Common myeloid progenitor, CD34-positive (primary cell): ENCODE measurements at places on chromosomes 3 and 15.

DNA sequence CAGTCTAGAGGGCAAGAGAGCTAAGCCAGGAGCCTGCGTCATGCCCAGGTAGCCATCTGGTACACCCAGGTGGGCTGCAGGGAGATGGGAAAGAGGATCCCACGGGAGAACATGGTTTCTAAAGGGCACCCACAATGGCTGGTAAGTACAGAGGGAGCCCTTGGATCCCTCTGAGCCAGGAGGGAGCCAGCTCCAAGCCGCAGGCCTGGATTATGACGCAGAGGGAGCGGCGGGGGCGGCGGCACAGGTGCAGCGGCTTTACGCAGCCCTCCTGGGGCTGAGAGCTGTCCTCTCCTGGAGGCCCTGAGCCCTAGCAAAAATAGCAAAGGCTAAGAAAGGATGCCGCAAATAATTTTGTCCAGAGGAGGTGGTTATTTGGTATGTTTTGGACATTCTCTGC is 2.8 kb downstream of the CAV3 start:
- no peak for DNase-seq

DNA sequence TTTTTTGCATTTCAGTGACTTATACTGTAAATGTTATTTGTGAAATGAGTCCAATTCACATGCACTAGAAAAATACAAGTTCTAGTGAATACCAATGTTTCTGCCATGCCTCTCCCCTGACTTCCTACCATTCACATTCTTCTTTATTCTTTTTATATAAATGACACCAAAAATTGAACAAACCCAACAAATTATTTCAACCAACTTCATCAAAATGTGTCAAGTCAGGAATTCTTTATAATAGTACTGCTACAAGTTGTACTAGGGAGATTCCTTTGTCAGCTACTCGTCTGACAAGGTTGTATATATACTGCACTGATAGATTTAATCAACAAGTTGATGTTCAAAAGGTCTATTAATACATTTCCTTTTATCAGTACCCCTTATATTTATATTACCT is 3.0 kb downstream of the TBL1XR1 start:
- DNase-seq = no peak

- DNase-seq = no peak
These were observed 45.4 kb upstream of the PARL start for GRCh38 chr3:183930086-183930485.

GRCh38 chr3:140588558-140588957 is 89.3 kb upstream of the TRIM42 start:
- no peak for DNase-seq

DNA sequence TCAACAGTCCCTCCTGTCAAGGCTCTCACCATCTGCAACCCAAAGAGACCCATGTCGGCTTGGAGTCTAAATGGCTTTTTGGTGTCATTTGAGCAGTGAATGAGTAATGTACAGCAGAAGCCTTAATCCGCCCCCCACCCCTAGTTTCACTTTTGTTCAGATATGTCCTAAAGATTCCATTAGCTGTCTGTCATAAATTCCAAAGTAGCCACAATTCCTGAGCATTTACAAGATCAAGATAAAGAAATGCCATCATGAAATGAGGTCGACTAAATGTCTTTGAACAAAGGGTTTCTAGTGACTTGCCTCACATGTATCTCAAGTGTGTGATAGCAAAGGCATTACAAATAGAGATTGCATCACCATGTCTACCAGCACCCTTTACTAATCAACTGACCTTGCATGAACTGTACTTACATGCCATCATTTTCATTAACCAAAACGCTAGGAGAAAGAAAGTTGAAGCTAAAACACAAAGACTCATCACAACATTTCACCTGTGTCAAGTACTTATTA is 123.8 kb upstream of the PHLDB2 start:
- DNase-seq = no peak

DNA sequence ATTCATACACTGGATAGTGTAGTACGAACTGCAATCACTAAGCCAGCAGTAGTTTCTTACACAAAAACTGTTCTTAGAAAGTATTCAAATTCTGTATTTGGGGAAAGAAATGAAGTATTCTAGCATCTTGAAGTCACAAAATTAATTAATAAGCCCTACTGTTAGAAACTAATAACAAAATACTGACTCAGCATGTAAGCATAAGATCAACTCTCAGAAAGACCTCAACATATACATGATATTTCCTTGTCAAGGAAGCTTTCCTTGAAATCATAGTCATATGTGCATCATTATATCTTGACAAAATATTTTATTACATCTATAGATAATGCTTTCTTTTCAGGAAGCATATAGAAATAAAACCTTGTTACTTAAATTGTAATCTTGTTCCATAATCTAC is 115.5 kb upstream of the GOLGA6L6 start:
- DNase-seq = no peak

- no peak for DNase-seq
These were observed 514 bp downstream of the IGF2BP2 start for GRCh38 chr3:185824051-185825005.

GRCh38 chr15:88661041-88661700 is 22.4 kb downstream of the ISG20 start:
- DNase-seq = no peak

DNA sequence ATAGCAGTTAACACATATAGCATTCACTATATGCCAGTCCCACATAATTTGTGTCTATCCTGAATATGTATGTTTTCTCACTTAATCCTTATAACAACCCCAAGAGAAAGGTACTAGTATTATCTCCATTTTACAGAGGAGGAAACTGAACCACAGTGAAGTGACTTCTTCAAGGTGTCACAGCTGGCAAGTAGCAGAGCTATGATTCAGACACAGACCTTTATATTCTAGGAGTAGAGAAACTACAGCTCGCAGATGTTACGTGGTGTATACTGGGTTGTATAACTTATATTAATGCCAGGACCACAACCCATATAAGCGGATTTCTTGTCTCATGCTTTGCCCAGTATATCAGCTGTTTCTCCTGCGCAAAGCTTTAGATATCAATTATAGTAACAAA is 29.5 kb upstream of the ICE2 start:
- DNase-seq = no peak

DNA sequence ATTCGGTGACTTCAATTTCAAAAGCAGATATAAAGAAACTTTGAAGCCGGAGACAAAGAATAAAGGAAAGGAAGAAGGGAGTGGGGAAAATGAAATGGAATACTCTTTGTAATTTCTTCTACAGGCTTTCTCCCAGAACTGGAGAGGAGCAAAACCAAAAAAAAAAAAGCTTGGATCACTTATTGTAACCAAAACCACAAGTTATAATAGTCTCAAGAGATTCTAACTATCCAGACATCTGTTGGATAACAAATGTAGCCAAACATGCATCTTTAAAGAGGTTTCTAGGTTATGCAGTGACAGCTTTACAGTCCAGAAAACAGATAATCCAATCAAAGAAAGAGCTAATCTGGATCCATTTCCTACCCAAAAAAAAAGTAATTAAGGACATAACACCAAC is 36.2 kb downstream of the VGLL3 start:
- no peak for DNase-seq

GRCh38 chr15:101296418-101297405 is 1.7 kb upstream of the SNRPA1 start:
- DNase-seq = no peak

- DNase-seq = no peak
These were observed 895 bp downstream of the HYKK start for GRCh38 chr15:78508272-78508671.

DNA sequence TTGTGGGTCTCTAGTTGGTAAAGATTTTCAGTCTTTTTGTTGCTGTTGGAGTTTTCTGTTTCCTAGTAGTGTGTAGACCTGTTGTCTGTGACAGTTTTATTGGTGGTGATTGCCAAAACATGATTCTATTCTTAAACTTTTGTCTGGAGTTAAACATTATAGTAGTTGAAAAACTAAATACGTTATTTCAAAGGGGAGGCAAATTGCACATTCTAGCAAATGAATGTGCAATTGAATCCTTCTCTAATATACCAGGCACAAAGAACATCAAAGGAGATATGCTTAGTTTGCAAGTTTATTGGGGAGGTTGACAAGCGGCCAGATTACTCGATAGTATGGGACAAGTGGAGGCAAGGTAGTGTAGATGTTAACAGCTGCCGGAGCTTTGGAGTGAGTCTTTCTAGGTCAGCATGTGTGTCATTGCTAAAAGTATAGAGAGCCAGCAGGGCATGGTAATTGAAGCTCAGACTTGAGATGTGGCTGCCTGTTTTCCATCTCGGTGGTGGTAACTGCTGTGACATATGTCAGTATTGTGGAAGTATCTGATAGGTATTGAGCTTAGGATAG is 20.6 kb downstream of the CHD2 start:
- no peak for DNase-seq

- no peak for DNase-seq
These were observed 67.8 kb downstream of the LINGO1 start for GRCh38 chr15:77564938-77565337.

DNA sequence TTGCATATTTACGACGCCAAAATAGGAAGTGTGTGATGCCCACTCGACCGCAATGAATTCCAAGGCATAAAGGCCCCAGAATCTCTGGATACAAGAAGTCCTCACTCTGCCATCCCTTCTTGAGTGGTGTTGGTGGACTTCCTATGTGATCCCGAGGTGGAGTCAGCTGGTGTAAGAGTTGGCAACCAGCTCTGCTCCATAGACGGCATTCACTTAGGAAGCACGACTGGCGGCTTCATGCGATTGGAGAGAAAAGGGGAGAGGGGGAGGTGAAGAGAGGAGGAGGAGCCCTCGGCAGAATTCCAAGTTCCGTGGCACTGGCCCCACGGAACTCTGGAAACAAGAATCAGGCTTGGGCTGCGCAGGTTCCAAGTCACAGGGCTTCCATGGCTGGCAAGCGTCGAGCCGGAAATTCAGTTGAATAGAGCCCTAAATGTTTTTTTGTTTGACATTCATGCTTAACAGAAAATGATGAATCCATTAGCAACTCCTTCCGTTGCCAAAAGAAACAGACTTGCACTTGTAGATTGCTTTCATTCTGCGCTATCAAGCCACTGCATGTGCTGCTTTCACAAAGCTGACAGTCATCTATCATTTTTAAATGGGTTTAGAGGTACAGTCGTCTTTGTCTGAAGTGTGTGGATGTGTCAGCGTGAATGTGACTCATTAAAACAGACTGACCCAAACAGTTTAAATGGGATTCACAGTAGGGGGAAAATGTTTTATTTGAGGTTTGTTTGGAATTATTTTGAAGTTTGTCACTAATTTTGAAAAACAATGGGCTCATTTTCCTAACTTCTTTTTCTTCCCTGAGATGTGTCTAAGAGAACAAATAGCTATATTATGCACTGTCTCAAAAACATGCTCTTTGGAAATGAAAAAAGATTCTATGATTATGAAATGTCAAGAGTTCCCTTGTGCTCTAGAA is 428.3 kb upstream of the ATP11B start:
- no peak for DNase-seq
